ENCODE measurements at places on chromosomes 5 and 9.

GRCh38 chr5:66617991-66618768 is 22.0 kb downstream of the MAST4 start:
- DNase-seq: no peak

DNA sequence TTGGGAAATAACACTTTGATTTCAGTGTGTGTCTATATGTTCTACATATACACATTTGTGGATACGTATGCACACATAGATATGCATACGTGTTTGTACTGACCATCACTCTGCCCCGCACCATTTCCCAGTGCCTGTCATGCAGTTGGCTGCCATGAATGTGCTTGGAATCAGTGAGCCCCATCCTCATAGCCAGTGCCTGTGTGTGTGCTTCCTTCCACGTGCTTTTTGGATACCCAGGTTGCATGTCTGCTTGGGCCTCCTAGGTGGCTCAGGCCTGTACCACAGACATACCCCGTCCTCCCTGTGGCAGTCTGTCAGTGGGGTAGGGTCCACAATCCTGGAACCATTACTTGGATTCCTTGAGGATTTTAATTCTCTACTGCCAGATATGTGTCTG is 243.6 kb downstream of the FANCC start:
- no peak for DNase-seq

DNA sequence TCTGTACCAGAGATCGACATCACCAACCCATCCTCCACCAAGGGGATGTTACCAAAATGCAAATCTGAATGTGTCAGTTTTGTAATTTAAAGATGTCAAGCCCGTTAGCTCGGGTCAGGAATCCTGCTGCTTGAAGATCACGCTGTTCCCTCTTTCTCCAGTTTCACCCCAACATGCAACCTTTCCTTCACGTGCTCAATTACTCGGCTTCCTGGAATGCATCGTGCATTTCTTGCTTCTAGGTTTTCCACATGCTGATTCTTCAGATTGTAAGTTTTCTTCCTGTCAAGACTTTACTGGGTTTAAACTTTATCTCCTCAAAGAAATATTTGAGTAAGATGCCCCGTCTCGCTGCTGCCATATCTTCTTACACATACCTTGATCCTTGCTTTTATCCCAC is 209.5 kb upstream of the SNX2 start:
- no peak for DNase-seq

GRCh38 chr5:14208071-14209021 is 65.2 kb downstream of the TRIO start:
- DNase-seq: no peak

DNA sequence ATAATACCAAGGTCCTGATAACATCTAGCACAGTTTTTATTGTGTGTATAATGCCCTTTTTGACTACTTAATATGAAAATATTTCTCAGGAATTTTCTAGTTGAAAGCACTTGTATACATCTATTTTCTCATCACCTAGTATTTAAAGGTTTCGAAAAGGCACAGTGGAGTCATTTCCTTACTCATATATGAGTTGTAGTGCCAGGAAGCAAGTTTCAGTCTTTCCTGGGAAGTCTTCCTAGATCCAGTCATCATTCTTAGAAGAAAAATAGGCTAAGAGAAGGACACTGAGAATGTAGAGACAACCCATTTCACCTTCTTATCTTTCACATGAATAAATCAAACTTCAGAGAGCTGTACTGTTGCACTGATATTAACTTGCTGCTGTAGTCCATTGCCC is 70.2 kb downstream of the SLC25A46 start:
- DNase-seq: no peak

DNA sequence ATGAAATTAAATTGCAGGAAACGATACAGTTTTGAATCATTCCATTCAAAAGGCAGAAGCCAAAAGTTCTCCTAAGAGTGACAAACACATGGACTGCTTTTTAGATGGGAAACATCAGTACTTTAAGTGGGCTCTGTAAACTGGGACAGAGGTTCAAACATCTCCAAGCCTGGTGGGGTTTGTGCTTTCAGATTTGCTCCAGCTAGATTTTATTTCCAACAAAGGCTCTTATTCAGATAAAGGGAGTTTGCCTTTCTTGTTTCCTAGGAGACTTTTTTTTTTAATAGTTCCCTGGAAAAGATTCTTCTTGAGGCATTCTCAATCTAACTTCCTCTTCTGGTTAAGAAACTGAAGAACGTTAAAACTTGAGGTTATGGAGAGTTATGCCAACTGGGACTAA is 277.6 kb downstream of the TMEM38B start:
- no peak for DNase-seq

DNA sequence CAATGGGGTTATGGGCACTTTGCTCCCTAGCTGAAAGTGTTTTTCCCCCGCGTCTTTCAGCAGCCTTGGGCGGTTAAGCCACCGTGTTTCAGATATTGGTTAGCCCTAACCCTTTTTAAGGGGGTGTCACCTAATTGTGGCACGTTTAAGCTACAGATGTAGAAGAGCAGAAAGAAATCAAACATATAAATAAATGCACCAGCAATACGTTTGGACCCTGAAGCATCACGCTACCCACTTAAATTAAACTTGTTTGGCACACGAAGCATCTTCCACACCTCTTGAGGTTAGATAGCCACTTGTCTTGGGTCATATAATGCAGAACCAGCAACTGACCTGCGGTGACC is 768 bp downstream of the YTHDC2 start:
- no peak for DNase-seq

DNA sequence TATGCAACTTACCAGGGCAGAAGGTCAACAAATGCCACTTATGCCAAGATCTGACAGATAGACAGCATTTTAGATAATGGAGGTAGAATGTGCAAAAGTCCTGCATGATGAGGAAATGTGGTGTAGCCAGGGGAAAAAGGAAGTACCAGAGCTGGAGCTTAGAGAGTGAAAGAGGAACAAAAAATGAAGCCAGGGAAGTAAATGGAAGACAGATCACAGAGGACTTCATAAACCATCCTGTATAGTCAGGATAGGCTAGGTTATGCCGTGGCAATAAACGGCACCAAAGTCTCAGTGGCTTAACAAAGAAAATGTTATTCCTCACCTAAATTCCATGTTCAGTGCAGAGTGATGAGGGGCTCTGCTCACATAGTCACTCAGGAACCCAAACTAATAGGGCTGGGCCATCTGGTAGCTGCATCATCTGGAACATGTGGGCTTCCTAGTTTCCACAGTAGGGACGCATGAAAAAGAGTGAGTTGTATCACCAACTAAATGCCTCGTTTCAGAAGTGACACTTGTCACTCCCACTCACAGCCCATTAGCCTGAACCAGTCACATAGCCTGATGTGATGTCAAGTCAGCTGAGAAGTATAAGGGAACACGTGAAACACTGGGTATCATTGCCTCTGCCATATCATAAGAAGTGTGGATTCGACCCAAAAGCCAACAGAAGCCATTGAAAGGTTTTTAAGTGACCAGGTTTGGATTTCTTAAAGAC is 70.3 kb downstream of the SH3RF2 start:
- DNase-seq: no peak

DNA sequence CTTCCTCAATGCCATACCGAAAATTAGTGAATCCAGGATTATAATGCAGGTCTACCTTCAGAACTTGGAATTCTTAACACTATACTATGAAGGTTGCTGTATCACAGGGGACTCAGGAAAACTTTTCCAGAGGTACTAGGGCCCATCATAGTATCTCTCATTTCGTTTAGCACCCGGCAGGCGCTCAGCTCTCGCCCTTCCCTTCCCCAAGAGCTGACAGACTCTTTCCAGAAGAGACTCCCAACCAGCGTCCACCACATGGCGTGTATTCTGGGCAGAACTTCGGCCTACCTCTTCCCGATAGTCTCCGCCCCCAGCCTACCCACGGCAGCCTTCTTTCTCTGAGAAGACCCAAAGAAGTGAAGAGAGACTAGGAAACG is 271 bp downstream of the NOL8 start:
- DNase-seq: peak; percentile 52

GRCh38 chr5:128435861-128436260 is 102.2 kb downstream of the FBN2 start:
- no peak for DNase-seq

DNA sequence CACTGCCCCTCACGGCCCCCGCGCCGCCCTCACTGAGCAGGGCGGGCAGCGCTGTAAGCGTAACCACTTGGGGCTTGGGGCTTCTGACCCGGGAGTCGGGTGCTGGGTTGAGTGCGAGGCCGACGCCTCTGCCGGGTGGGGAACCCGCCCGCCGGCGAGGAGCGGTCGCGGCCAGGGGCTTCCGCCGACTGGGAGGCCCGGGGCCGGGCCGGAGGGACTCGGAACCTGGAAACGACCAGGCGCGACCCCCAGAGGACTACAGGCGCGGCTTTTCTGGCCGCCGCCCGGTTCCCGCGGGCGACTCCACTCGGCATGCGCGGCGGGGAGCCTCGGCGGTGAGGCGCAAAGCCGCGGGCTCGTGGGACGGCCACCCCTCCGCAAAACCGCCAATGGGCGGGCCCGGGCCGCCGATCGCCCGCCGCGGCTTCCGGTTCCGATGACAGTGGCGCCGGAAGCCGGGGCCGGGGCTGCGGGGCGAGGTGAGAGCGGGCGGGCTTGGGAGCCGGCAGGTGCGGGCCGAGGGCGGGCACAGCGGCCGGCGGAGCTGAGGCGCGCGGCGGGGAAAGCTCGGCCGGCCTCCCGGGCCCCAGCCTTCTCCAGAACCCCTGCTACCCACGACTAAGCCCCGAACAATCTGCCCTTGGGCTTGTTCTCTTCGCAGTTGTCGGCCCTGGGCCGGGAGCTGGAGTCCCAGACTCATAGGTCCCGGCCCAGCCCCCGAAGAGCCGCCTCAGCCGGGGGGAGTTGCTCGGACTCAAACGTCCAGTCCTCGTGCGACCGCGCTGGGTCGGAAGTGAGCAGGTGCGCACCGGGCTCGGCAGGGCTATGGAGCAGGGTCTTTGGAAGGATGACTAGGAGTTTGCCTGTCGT is at the start of gene RMND5B:
Gene RMND5B (plus strand): TSS at position 439 of the 870 bp plus-strand sequence. CDS start 7,106 bp downstream, outside the sequence.
- peak; percentile 75 for DNase-seq

DNA sequence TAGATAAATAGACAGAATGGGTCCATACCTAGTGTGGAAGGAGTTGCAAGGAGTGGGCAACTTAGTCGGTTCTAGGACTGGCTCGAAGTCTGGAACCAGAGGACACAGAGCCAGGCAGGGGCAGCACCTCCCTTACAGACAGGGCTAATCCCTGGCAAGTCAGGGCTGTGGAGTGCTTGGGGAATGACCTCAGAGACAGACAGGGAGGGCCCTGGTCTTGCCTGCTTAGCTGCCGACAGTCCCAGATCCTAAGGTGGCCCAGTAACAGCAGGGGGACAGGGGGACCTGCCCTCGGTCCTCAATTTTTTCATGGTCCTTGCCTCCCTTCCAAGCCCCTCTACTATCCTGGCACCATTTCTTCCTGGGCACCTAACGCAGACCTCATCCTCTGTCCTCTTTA is 222.4 kb upstream of the TNC start:
- DNase-seq: no peak

Data from stimulated activated CD8-positive, alpha-beta memory T cell treated with anti-CD3 and anti-CD28 coated beads, Interleukin-2, amount 100 ng/mL, for 48 hours (primary cell).